ENCODE measurements at places on chromosomes 13 and 19.

GRCh38 chr13:110756219-110756631, 42.7 kb downstream of the ING1 start:
- no peak for DNase-seq

DNA sequence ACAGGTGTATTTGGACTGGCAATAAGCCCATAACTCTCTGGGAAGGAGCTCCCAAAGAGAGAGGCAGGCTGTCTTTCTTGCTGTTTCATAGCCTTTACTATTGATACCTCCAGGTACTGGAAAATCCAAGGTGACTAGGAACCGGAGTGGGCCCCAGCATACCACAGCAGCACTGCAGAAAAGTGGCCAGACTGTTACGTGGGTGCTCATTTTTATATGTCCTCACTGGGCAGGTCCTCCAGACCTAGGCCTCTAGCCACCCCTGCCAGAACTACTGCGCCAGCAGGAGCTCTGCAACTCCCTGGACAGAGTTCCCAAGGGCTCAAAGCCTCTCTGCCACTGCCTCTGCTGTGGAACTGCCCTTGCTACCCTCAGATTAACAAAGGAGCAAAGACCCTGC, 46.4 kb downstream of the LIG4 start:
- DNase-seq: no peak

DNA sequence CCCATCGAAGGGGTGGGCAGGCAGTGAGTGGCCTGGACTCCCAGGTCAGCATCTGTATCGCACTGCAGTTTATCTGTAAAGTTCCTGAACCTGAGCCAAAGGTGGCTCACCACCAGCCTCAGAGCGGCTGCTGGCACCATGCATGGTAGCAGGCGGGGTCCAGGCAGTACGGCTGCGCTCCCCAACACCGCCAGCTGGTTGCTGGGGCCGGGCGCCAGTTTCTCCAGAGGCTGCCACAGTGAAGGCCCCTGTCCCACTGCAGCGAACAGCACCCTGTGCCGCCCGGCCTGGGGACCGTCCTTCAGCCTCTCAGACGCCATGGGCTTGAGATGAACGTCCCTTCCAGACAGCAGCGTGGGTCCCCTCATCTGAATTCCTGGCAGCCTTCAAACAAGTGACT, 109.8 kb downstream of the KDM4B start:
- DNase-seq: no peak

- no peak for DNase-seq
These were observed 2.5 kb upstream of the ISYNA1 start for GRCh38 chr19:18440415-18440877.

GRCh38 chr13:68174893-68175292, 944.8 kb upstream of the PCDH9 start:
- no peak for DNase-seq

DNA sequence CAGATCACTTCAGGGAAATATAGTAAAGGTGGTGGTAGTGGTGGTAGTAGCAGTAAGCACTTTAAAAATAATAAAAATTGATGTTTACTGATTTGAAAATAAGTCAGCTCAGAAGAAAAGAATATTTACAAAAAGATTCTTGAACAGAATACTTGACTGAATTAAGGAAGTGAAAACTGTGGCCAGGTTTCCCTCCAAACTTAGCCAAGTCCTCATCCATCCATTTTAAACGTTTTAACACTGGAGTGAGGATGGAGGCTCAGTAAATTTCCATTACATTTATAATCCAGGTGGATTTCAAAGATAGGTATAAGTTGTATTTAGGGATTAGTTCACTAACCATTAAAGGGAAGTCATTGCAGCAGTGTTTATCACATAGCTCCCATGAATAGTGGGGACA, 221.5 kb downstream of the RGCC start:
- no peak for DNase-seq

DNA sequence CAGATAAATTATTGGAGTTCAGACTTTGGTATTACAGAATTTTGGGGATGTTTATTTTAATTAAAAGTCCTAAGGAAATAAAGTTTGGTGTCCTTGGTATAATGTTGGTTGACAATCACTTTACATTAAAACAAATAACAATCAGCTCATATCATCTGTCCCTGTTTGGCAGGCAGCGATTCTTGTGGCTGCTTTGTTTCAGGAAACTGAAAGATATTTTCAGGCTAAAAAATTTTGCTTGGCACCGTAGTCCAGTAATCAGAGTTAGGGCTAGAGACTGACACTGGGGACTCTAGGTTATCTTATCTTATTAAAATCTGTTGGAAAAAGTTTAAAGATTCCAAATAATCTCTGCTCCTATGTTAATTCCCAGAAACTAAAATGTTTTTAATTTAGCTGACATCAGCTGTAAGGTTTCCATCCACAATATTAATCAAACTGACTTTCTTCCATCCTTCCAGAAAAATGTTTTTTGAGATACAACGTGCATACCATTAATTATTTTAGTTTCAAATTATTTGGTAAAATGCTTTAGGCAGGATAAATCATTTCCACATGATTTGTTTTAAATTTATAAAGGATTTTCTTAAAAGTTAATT, 97.6 kb downstream of the ZIC5 start:
- DNase-seq: no peak

GRCh38 chr13:61247149-61247936, 168.3 kb downstream of the PCDH20 start:
- no peak for DNase-seq

- DNase-seq: no peak
These were observed 1.2 kb downstream of the ZNF8 start for GRCh38 chr19:58279925-58280316.

GRCh38 chr13:26048741-26049140, 3.1 kb downstream of the SHISA2 start:
- DNase-seq: no peak

- peak; percentile 47 for DNase-seq
These were observed 9.4 kb downstream of the C19orf81 start for GRCh38 chr19:50658441-50659317.

DNA sequence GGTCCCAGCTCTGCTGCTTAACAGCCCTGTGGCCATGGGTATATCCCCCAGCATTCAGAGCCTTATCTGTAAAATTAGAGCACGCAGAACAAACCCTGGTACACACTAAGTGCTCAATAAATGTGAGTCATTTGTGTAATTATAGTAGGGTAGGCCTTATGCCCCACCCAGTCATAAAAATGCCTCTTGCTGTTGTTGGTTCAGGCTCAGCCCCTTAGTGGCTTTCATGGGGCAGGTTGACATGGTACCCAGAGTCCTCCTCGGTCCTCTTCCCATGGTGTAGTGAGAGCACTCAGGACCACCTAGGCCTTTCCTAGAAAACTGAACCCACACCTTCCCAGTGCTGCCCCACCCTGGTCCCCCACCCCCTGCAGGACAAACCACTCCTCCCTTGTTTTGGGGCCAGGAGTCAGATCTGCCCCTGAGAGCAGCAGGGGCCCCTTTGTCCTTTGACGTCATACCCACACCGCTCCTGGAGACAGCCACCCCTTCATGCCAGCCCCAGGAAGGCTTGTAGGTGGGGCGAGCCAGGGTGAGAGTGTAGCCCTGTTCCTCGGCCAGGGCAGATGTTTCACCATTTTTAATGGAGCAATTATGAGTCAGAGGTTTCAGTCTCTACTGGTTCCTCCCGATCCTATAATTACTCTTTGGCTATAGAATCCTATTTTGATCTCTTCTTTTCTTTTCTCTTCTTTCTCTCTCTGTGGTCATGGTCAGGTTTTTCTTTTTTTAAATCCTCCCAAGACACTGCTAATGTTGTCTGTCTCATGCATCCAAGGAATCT, 36.8 kb downstream of the ACTN4 start:
- DNase-seq: no peak

GRCh38 chr13:107441279-107441678, 774.1 kb downstream of the LIG4 start:
- no peak for DNase-seq

DNA sequence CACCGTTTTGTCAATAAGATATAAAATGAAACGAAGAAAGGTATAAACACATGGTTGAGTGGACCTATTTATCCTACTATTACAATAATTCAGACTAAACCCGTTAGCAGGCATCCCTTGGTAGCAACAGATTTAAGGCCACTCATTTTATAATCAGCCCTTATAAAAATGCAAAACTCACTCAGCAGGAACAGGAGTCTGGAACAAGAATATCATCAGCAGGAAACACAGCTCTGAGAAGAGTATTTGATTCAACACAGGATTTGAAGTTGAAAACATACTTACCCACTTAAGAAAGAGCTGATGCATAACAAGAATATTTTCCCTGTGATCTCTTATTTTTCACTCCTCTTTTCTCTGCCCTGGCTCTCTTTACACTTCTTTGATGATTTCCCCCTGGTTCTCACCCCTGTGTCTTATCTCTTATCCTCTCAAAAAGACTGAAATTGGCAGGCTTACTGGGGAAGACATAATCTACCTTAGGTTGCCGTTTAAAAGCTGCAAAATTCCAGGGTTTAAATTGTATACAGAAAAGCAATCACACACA, 1722.7 kb downstream of the SLITRK5 start:
- no peak for DNase-seq

DNA sequence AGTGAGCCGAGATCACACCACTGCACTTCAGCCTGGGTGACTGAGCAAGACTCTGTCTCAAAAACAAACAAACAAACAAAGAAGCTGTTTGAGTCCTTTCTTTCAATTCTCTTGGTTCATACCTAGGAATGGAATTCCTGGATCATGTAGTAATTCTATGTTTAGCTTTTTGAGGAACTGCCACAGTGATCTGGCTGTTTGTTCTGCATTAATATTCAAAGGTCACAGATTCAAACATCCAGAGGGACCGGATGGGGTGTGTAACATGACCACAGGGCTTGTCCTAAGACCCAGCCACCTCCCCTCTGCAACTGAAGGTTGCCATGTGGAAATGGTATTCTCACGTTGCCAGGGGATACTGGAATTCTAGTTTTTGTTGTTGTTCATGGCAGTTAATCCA, 10.2 kb downstream of the COLGALT1 start:
- no peak for DNase-seq
